ENCODE measurements at places on chromosomes 5 and 9.

GRCh38 chr5:78706381-78706780, 57.8 kb upstream of the LHFPL2 start:
- DNase-seq = no peak

DNA sequence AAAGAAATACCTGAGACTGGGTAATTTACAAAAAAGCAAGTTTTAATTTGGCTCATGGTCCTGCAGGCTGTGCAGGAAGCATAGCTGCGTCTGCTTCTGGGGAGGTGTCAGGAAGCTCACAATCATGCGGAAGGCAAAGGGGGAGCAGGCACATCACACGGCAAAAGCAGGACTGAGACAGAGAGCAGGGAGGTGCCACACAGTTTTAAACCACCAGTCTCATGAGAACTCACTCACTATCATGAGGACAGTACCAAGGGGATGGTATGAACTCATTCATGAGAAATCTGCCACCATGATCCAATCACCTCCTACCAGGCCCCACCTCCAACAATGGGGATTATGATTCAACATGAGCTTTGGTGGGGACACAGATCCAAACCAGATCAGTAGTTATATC, 96.2 kb downstream of the OSTF1 start:
- DNase-seq = no peak

DNA sequence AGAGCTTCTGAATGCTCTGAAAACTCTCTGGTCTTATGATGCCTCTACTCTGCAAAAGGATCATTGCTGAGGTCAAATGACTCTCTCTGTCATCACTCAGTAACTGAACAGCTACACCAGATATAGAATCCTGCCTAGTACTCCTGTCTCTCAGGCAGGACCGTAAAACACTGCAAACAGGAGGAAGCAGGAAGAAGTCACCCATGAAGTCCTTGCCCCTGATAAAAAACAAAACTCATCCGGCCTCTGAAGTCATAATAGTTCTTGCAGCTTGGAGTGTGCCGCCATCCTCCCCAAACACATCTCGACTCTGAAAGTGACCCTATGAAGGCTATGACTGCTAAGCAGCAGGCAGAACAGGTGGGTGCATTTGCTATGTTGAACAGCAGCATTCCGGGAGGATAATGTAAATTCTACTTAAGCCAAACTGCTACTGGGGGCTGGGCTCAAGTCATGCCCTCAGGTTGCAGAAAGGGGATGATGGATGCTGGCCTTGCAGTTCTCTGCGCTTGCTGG, 81.9 kb upstream of the FAM169A start:
- no peak for DNase-seq

DNA sequence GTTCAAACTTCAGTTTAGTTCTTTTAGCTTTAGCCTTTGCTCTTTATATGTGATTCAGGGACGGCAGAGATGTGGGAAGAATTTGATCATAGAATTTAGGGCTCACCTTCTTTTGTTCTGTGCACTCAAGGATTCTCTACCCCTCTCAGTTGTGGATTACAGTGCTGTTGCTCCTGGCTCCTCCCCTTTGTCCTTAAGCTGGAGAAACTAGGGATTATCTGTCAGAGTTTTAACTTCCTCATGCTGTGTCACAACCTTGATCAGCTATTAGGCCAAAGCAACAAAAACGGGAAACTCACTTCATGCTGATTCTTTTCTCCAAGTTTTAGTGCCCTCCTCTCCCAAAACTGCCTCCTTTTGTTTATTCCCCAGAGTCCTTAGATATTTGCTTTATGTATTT, 13.0 kb upstream of the PCDHAC2 start:
- DNase-seq = no peak
